ENCODE measurements at places on chromosomes 12 and 14. TPM values are rescaled to one million over a fixed set of nuclear protein-coding genes. Genes with fewer than 3 reads are reported as not detected.

KRT72 gene
- total RNA-seq = not detected

MMP19 gene
- total RNA-seq = 2.3 TPM

SERPINA5 gene
- total RNA-seq = 0.15 TPM

GPR68 gene
- 2.2 TPM for total RNA-seq

GARIN6 gene
- total RNA-seq = not detected

B4GALNT3 gene
- total RNA-seq = 0.13 TPM

LBHD2 gene
- not detected for total RNA-seq

GYS2 gene
- total RNA-seq = not detected

POTEG gene
- total RNA-seq = not detected

C14orf132 gene
- 2.2 TPM for total RNA-seq

KRT77 gene
- not detected for total RNA-seq

C12orf56 gene
- total RNA-seq = not detected

RASSF8 gene
- 55.3 TPM for total RNA-seq

PUS7L gene
- total RNA-seq = 11.1 TPM

KRT75 gene
- total RNA-seq = not detected

ZDHHC22 gene
- not detected for total RNA-seq

FLVCR2 gene
- 2.7 TPM for total RNA-seq

GRIN2B gene
- not detected for total RNA-seq

HRK gene
- not detected for total RNA-seq

GPHB5 gene
- total RNA-seq = not detected

Measured in mammary microvascular endothelial cell (primary cell).